ENCODE measurements at places on chromosomes 2 and 18. TPM values are rescaled to one million over a fixed set of nuclear protein-coding genes. Genes with fewer than 3 reads are reported as not detected.

The RSAD2 gene
- total RNA-seq, result 4.6 TPM

The HRH4 gene
- not detected for total RNA-seq

The NEU2 gene
- not detected for total RNA-seq

The ABI2 gene
- 39.8 TPM for total RNA-seq

The POTEI gene
- total RNA-seq, result not detected

Measured in adrenal gland (tissue), 19 donors.